ENCODE measurements at places on chromosomes 7 and 10.

DNA sequence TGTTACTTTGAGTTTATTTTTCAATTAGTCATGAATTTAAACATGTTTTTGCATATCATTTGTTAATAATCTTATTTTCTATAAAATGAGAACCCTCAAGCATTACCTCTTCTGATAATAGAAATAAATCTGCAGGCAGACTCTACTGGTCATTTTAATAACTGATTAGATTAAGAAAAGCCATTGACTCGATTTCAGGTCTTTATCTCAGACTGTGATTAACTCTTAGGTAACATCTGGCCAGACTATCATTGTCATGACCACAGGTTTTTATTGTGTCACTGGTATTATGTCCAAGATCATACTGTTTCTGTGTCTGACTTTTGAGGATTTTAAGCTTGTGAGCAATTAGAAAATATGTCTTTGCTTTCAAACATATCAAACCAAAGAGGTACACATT is 83.6 kb upstream of the SLC13A1 start:
- no peak for DNase-seq

- DNase-seq: no peak
Measured at GRCh38 chr10:119306514-119306951, 99.2 kb downstream of the GRK5 start.

- no peak for DNase-seq
Measured at GRCh38 chr7:94111009-94111408, 106.9 kb upstream of the BET1 start.

DNA sequence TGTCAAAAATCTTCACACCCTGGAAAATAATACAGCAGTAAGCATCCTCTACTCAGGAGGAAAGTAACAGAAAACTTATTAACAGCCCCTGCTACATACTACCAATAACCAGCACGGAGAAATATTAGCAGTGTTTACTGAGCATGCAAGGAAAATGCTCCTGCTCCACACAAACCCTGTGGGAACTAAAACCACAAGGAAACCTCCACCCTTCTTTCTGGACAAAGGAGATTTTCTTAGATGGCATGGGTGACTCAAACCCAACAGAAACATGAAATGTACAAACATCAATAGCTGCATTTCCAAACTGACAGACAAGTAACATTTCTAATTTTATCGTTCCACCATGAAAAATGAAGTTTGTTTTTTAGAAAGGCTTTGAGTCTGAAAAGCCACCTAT is 113.4 kb downstream of the VPS41 start:
- no peak for DNase-seq

DNA sequence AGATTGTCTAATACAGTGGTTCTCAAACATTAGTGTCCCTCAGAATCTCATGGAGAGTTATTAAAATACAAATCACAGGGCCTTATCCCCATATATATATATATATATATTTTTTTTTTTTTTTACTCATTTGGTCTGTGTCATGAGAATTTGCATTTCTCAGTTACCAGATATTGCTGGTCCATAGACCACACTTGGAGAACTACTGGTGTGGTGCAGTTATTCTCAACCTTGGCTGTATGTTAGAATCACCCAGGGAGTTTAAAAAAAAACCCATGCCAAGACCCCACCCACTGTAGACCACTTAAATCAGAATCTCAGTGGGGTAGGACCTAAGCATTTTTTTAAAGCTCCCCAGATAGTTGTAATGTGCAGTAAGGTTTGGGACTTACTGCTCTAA is 179.9 kb downstream of the AUTS2 start:
- no peak for DNase-seq

DNA sequence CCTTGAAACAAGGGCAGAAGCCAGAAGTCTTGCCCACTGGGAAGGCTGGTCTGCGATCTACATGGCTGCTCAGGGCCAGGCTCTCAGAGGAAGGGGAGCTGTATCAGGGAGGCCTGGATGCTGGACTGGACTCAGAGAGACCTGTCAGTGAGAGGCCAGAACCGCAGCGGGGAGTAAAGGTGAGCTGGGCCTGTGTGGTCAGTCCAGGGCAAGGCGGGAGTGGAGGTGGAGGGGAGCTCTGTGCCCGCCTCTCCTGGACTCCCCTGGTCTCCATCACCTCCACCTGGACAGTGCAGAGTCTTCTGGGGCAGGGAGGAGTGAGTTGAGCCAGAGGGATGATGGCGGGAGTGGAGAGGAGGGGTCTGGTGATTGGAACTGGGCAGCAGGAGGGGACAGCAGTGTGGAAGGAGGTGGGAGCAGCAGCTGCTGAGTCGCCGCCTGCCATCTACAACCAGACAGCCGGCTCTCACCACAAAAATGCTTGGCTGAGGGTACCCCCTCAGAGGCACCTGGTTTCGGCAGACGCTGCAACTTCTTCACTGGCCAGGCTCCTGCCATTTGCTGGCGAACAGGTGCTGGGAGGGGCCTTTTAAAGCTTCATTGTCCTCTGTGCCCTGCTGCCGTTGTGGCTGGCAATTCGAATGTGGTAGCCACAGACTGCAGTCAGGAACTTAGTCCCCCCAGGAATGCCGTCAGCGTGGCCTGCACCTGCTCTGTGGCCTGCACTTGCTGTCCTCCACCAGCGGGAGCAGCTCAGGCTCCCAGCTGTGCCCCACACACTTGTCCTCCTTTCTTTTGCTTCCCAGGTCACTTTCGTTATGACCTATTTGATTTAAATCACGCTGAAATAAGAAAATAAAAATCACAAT is 3.5 kb downstream of the RASSF4 start:
- no peak for DNase-seq

- DNase-seq: no peak
Measured at GRCh38 chr10:116744885-116745284, 2.5 kb upstream of the HSPA12A start.

DNA sequence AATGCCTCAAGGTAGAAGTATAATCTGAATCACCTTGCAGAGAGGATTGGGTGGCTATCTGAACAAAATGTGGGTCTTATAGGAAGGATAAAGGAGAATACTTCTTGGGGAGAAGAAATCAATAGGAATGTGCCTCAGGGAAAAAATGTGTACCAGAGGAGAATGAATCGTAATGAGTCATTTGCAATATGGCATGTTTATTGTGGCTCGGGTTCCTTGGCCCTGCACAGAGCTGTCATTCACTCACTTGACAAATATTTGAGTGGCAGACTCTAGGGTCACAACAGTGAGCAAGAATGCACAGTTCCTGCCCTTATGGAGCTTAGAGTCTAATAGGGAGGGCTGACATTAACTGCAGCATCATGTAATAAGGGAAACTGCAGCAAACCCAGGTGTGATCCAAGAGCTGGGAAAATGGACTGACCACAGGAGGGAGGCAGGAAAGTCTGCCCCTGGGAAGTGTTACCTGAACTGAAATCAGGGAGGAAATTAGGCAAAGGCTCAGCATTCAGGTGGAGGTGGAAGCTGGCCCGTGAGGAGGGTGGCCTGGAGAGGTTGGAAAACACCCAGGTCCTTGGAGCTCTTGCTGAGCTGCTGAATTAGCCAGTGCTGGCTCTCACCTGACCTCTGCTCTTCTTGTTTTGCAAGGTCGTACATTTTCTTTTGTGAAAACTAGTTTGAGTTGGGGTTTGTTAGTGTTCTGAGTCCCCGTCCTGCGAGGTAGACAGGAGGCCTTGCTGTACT is 203.9 kb downstream of the FRMD4A start:
- DNase-seq: no peak

DNA sequence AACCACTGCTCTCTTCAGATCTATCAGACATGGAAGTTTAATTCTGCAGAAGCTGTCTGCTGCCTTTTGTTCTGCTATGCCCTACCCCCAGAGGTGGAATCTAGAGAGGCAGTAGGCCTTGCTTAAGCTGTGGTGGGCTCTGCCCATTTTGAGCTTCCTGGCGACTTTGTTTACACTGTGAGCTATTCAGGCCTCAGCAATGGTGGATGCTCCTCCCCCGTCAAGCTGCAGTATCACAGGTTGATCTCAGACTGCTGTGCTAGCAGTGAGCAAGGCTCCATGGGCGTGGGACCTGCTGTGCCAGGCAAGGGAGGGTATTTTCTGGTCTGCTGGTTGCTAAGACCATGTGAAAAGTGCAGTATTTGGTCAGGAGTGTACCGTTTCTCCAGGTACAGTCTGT is 45.1 kb upstream of the CDK14 start:
- no peak for DNase-seq

DNA sequence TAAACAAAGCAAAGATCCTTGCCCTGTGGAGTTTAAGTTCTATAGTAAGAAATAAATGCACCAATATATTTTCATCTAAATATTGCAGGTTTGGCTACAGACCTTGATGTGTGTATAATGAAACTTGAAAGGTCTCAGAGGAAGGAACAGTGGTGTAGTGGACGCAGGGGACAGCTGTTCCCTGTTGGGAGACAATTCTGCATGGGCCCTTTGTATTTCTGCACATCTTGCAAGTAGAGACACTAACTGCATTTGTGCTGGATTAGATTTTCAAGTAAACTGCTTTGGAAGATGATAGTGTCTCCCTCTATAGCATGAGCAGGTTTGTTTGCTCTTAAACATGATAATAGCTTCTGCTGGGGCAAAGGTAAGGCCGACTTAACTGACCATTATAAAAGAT is 57.5 kb upstream of the FAM133B start:
- DNase-seq: no peak

DNA sequence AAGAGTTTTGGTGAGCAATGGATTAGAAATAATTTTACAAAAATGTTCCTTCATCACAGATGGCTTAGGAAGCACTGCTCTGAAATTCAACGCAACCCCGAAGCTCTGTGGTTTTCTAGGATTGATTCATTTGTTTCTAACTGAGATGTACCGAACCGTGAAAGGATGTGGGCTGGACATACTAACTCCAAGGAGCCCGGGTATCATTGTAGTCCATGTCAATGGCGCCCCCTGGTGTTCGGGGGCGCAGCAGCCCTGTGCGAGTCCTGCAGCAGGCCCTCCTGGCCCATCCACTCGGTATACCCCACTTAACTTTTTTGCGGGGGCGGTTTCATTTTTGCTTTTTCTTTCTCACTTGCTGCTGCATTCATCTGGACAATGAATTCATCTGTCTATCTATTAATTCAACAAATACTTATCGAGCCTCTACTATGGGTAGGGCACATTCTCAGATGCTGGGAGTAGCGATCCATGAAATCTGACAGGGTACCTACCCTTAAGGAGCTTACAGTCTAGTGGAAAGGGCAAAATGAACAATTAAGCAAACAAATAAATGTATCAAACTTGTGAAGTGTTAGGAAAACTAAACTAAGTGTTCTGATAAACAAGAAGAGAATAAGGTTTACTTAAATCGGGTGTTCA is 25.2 kb upstream of the ITPRID1 start:
- peak; percentile 24 for DNase-seq

DNA sequence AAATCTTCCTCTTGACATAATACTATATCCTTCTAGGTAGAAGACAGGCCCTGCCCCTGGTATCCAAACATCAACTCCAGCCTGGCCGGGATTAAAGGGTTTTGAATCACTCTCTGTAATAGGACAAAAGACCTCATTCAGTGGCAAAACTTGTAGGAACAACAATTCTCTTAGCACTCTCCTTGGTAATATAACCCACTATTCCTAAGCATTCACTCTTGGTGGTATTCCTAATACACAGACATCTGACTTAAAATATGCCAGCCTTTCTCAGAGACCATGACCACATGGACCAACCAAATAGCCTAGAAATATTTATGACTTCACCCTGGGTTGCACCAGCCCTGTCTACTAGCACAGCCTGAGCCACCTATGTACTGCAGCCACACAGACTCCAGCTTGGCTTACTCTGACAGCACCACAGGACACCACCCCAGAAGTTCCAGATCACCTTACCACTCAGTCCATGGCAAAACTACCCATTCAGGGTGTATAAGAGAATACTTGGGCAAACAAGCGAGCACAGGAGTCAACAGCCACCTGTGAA is 244.9 kb upstream of the NEBL start:
- no peak for DNase-seq

DNA sequence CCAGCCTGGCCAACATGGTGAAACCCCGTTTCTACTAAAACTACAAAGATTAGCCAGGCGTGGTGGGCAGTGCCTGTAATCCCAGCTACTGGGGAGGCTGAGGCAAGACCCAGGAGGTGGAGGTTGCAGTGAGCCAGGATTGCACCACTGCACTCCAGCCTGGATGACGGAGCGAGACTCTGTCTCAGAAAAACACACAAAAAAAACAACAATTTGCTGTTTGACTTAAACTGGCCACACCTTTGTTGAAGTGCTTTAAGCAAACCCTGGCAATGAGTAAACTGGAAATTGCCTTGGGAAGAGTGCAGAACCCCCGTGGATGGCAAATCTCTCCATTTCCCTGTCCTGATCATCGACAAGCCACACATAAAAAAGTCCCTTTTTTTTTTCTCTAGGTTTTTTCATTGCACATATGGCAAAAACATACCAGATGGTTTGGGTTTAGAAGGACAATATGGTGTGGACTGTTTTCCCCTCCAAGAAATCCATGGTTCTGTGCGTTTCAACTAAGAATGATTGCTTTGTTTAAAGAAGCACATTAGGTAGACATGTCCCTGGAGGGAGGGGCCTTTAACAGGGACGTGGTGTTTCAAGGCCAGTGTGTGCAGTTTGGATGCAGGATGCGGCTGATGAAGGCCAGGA is 76.9 kb downstream of the NRP1 start:
- peak; percentile 4 for DNase-seq

DNA sequence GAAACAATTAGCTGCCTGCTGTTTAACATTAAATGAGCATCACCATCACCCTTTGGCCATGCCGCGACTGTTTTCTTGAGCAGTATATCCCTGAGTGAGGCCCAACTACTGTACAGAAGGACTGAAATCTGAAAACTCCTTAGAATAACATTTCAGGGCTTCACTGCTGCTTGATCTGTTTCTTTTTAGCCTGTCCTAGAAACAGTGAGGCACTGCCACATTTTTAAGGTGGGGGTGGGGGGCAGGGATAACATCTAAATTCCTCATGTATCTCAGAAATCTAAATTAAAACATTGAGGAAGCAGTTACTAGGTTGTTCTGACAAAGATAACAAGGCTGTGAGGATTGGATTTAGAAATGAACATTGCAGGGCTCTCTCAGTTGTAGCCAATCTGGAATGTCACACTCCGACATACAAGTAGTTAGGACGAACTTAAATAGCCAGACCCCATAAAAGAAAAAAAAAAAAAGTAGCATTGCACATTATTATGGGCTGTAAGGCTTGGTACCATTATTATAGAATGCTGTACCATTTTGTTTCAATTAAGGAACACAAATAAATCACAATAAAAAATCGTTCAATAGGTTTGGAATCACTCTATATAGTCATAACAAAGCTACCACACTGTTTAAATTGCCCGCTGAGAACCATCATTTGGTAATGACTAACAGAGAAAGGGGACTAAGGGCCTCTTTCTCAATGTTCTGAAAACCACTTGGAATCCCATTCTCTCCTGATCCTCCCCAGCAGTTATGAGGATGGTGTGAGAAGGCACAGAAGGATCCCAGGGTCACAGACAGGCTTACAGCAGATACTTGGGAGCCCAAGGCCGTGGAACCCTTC is 256.1 kb downstream of the INHBA start:
- no peak for DNase-seq
